NCI-H2171 treated with DMSO at 0.1 percent for 48 hours (cell line): ENCODE measurements at places on chromosomes 1 and 21.

GRCh38 chr1:67642629-67643028 is 42.4 kb upstream of the GADD45A start:
- DNase-seq, result no peak

GRCh38 chr1:23466423-23466989 is 17.5 kb downstream of the ASAP3 start:
- DNase-seq, result no peak

DNA sequence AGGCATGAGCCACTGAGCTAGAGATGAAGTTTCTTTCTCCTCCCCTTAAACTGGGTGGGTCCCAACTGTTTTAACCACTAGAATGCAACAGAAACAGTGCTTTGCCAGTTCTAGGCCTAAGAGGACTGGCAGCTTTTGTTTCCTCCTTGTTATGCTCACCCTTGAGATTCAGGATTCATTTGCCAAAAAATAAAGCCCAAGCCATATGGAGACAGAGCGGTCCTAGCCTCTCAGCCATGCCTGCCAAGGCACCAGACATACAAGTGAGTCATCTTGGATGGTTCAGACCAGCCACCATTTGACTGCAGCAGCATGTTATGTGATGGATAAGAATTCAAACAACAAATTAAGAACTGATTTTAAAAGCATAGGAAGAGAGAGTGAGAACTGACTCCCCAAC is 38.1 kb upstream of the STUM start:
- peak; percentile 72 for DNase-seq

DNA sequence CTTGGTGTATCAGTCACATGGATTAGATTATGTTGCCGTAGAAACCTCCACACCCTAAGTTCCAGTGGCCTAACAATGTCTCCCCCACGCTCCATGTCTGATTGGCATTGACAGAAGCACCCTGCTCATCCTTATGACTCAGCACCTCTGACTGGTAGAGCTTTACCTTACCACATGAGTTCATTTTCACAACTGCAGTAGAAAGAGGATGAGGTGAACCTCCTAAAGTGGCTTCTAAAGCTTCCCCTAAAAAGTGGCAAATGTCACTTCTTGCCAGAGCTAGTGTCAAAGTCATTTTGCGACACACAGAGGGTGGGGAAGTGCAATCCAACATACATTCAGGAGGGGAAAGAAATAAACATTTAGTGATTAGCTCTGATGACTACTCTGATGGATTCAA is 30.6 kb upstream of the LYPD8 start:
- DNase-seq, result no peak

DNA sequence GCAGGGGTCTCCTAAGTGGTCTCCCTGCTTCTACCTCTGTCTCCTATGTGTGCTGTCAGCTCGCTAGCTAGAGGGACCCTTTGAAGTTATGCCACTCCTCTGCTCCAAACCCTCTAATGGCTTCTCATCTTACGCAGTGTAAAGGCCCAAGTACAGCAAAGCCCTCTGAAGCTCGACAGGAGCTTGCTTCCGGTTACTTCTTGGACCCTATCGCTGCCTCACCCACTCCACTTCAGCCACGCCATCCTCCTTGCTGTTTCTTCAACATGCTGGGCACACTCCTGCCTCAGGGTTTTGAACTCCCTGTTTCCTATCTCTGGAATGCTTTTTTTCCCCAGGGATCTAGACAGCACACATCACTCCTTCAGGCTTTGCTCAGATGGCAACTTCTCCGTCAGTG is 102.3 kb upstream of the F3 start:
- DNase-seq, result peak; percentile 45

GRCh38 chr1:179824265-179824664 is 53.3 kb downstream of the TOR1AIP2 start:
- DNase-seq, result peak; percentile 47

DNA sequence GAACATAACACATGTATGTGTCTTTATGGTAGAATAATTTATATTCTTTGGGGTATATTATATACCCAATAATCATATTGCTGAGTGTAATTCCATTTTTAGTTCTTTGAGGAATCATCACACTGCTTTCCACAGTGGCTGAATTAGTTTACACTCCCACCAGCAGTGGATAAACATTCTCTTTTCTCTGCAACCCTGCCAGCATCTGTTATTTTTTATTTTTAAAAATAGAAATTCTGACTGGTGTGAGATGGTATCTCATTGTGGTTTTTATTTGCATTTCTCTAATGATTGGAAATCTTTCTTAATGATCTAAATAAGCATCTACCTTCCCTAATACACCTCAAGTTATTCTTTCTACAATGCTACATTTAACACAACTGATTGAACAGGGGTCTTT is 346.2 kb upstream of the LYPLAL1 start:
- DNase-seq, result no peak

DNA sequence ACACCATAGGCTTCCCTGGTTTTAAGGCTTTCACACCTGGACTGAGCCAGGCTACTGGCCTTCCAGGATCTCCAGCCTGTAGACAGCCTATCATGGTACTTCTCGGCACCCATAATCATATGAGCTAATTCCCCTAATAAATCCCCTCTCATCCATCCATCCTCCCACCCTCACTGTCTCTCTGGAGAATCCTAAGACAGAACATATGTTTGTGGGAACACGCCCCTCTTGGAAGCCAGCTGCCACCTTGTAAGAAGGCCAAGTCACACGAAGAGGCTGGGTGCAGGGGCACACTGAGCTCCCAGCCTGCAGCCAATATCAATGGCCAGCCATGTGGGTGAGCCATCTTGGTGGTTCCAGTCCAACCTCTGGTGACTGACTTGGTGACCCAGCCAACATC is 7.4 kb downstream of the CLCC1 start:
- DNase-seq, result peak; percentile 85

DNA sequence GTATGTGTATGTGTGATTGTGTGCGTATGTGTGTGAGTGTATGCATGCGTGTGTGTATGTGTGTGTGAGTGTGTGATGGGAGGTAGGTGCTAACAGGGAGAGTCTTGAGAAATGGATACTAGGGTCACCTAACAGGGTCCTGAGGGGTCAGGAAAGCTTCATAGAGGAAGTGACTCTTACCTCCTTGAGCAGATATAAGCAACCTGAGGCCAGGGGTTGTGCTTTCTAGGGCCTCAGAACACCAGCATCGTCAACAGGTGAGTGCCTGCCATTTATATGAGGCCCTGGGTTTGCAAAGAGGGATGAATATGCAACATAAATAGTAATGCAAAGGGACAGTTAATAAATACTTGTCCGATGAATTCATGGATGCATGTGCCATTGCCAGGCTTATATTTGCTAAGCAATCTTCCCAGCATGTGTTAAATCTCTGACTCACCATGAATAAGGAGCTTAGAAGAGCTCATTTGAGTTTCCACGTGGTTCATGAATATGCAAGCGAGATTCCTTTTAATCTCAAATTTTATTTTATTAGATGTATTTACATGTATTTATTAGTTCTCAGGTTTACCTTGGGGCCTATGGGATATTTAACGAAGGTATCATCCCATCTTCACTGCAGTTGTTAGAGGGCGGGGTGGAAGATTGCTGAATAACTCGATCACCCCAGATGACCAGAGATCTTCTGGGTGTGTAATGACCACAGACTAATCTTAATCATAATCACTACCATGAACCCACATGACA is 438.3 kb downstream of the CAMTA1 start:
- no peak for DNase-seq

GRCh38 chr1:22285549-22286396 is 142.9 kb upstream of the WNT4 start:
- DNase-seq, result no peak

DNA sequence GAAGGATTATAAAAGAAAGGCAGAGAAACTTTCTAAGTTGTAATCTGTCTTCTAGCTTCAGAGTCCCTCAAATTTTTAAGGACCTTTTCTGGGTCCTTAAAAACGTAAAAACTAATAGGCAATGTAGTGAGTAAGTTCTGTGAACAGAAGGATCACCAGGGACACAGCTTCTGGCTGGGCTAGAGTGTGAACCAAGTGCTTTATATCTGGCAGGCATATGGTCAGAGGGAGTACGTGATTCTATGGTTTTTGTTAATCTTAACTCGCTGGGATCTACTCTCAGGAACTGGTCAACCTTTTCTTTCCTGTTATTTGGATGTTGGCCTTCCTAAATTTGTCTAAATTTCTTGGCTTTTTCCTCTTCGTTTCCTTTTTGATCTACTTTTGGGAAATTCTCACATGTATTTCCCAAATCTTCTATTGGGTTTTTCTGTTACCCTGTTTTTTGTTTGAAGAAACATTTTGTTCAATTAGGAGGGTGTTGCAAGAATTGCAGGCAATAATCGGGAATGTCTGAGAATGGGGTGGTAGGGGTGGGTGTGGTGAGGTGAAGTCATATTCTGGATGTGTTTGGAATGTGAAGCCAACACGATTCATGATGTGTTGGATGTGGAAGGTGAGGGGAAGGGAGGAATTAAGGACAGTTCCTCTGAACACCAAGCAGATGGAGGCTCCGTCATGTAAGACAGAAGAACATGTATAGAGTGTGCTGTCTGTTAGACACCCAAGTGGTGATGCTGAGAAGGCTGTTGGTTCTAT is 193.2 kb downstream of the FMN2 start:
- no peak for DNase-seq
